Endothelial cell (in vitro differentiated cells): ENCODE measurements at places on chromosomes 7 and 10. TPM values are rescaled to one million over a fixed set of nuclear protein-coding genes. Genes with fewer than 3 reads are reported as not detected.

DNA sequence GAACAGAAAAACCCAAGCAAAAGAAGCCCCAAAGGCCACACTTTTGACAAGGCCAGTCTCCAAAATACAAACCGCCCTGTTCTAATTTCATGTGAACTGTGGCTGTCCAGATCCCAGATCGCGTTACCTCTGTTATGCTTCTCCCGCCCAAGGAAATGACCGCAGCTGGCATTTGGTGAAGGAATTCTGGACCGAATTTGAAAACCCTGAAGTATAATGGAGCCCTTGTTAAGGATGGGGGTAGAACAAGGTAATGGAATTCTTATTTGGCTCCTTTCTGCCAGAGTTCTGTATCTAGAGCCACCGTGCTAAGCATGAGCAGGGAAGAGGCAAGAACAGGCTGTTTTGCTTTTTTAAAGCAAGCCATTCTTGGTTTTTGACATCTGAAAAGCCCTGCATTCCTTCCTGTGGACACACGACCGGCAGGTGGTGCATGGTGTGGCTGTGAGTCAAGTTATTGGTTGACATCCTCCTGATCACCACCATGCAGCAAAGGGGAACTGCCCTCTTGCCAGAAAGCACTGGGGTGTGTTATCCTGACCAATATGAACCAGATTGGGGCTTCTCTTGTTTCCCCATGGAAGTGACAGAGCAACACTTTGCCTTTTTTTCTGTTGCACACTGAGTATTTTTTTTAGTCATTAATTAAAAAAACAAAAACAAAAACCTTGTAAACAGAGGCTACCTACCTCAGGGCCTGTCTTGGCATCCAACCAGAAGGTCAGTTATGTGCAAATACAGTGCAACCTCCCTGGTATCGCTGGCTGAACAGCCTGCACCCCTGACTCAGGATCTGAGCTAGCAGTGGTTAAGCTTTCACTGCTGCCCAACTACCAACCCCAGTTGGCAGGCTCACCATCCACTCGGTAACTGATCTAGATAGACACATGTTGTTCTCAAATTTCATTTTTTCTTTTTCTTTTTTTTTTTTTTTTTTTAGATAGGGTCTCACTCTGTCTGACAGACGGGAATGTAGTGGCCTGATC, 14.2 kb downstream of the UCMA start:
- H3K36me3 ChIP-seq = no peaks in the 10 kb centered on the region
- no peak overlapping the region for H3K27ac ChIP-seq
- H3K4me3 ChIP-seq = no peak overlapping the region
- peaks cover 4% of the 10 kb centered on the region for H3K27me3 ChIP-seq
- peak; percentile 38 for DNase-seq

Gene DNAJC30
- 10.3 TPM for total RNA-seq

- H3K27me3 ChIP-seq = peaks cover 11% of the 10 kb centered on the region
- H3K4me1 ChIP-seq = peaks cover 5% of the 10 kb centered on the region
- no peak overlapping the region for H3K27ac ChIP-seq
- DNase-seq = no peak
Measured at GRCh38 chr10:125164421-125164820, 4.1 kb upstream of the CTBP2 start.

Gene ZNF736
- total RNA-seq = 15.8 TPM

GRCh38 chr10:96124230-96125141, 5.6 kb upstream of the ZNF518A start:
- peak; percentile 59 for DNase-seq
- peaks cover 2% of the 10 kb centered on the region for H3K27me3 ChIP-seq
- H3K27ac ChIP-seq = peak overlapping the region; percentile 97
- no peaks in the 10 kb centered on the region for H3K36me3 ChIP-seq
